ENCODE measurements at places on chromosomes 11 and 22. TPM values are rescaled to one million over a fixed set of nuclear protein-coding genes. Genes with fewer than 3 reads are reported as not detected.

ADM2 gene
- total RNA-seq, result 7.7 TPM

CASP5 gene
- not detected for total RNA-seq

TMPRSS6 gene
- 0.27 TPM for total RNA-seq

BTG4 gene
- total RNA-seq, result not detected

ACTN3 gene
- 0.27 TPM for total RNA-seq

LMO1 gene
- total RNA-seq, result not detected

SYTL2 gene
- total RNA-seq, result 26.0 TPM

DGCR6L gene
- total RNA-seq, result 38.9 TPM

MUC5AC gene
- total RNA-seq, result not detected

CHRDL2 gene
- not detected for total RNA-seq

NECTIN1 gene
- total RNA-seq, result 2.5 TPM

- no peaks in the 10 kb centered on the region for H3K4me1 ChIP-seq
- H3K27ac ChIP-seq, result no peak overlapping the region
- H3K36me3 ChIP-seq, result no peaks in the 10 kb centered on the region
- H3K27me3 ChIP-seq, result no peaks in the 10 kb centered on the region
Observed at GRCh38 chr11:16296273-16296672, 60.1 kb downstream of the SOX6 start.

DNA sequence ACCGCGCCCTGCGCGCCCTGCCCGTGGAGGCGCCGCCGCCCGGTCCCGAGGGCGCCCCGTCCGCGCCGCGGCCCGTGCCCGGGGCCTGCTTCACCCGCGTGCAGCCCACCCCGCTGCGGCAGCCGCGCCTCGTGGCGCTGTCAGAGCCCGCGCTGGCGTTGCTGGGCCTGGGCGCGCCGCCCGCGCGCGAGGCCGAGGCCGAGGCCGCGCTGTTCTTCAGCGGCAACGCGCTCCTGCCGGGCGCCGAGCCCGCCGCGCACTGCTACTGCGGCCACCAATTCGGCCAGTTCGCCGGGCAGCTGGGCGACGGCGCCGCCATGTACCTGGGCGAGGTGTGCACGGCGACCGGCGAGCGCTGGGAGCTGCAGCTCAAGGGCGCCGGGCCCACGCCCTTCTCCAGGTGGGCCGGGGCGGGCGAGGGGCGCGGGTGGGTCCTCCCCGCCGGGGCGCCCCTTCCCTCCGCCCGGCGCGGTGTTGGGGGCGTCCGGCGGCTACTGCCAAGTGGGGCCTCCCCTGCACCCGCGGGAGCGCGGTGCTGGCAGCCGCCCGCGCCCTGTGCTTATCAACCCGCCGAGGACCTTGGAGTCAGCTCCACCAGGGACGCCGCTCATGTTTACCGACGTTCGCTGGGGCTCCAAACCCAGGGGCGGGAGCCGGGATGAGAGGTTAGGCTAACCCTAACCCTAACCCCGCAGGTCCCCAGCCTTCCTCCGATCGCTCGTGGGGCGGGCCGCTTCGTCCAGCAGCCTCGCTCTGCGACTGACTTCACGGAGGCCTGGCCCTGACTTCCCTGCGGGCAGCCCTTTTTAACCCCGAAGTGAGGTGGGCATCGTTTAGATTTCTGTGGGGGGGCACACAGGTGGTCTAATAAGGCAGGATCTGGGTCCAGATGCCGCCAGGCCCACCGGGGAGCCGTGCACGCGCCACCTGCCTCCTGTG is 649 bp downstream of the SELENOO start:
- H3K36me3 ChIP-seq, result no peaks in the 10 kb centered on the region
- H3K4me3 ChIP-seq, result peak overlapping the region; percentile 85
- H3K27ac ChIP-seq, result peak overlapping the region; percentile 64
- DNase-seq, result no peak
- H3K27me3 ChIP-seq, result no peaks in the 10 kb centered on the region
- H3K4me1 ChIP-seq, result peaks cover 43% of the 10 kb centered on the region

DNA sequence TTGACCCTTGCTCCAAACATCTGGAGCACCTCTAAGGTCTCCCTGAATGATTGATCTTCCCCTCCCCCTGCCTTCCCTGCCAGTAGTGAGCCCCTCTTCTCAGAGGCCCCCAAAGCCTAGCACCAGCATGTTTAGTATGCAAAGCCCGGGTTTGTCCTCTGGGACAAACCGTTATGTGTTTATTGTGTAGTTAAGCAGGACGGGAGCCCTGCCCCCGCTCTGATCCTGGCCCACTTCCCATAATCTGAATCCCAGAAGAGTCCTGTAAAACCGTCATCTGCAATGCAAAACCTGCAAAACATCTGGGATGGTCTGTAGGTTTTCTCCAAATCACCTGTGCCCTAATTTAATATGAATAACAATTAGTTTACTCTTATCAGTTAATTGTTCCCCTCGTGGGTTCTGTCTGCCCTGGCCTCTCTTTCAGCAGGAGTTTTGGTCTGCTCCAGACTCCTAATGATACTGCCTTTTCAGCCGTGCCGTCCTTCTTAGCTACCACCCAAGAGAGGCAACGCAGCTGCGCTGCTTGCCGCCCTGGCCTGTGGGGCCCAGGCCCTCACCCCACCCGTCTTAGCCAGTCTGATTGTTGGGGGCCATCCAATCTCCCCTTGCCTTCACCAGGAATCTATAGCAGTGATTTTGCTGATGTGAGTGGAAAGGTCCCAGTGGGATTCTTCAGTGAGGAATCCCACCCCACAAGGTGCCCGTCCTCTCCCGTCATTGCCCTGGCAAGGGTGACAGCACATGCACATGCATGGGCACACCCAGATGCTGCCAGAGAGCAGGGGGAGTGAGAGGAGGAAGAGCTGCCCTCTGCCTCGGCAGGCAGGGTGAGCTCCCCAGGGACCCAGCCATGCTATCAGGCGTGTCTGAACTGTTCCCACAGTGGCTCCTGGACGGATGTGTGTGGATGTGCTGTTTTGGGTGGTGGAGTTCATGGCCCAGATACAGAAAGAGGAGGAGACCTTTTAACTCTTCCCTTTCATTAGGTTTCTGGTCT is 3.0 kb upstream of the B3GAT1 start:
- DNase-seq, result no peak
- no peaks in the 10 kb centered on the region for H3K36me3 ChIP-seq
- peak overlapping the region; percentile 45 for H3K27ac ChIP-seq
- peaks cover 18% of the 10 kb centered on the region for H3K4me1 ChIP-seq
- H3K27me3 ChIP-seq, result peaks cover 59% of the 10 kb centered on the region

DNA sequence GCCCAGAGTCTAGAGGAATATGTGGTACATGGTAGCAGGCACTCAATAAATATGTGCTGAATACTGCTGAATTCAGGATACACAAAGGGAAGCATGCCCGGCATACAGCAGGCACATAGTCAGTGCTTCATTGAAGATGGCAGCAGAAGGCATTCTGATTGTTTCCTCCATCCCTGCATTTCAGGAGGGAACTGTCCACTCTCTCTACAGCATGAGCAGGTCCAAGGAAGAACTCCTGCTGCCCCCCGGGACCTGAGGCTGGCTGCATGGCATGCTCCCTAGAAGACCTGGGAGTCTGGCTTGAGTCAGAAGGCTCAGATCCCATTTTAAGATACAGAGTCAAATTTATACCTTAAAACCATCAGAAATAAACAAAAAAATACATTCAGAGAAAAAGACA is 319.3 kb upstream of the NARS2 start:
- H3K36me3 ChIP-seq, result no peaks in the 10 kb centered on the region
- DNase-seq, result no peak
- H3K4me3 ChIP-seq, result no peak overlapping the region
- H3K27me3 ChIP-seq, result no peaks in the 10 kb centered on the region

GRCh38 chr11:35293035-35293434 is 126.3 kb downstream of the SLC1A2 start:
- H3K4me1 ChIP-seq, result peaks cover 8% of the 10 kb centered on the region
- DNase-seq, result no peak
- H3K36me3 ChIP-seq, result no peaks in the 10 kb centered on the region
- no peak overlapping the region for H3K4me3 ChIP-seq
- peak overlapping the region; percentile 16 for H3K27ac ChIP-seq

GRCh38 chr11:36073411-36074203 is 129.7 kb downstream of the LDLRAD3 start:
- H3K36me3 ChIP-seq, result no peaks in the 10 kb centered on the region
- peaks cover 5% of the 10 kb centered on the region for H3K27me3 ChIP-seq
- DNase-seq, result no peak
- H3K4me1 ChIP-seq, result no peaks in the 10 kb centered on the region
- no peak overlapping the region for H3K27ac ChIP-seq
- H3K4me3 ChIP-seq, result no peak overlapping the region

- H3K4me1 ChIP-seq, result no peaks in the 10 kb centered on the region
- H3K4me3 ChIP-seq, result no peak overlapping the region
Observed at GRCh38 chr11:123174196-123175183, 20.6 kb downstream of the CLMP start.

DNA sequence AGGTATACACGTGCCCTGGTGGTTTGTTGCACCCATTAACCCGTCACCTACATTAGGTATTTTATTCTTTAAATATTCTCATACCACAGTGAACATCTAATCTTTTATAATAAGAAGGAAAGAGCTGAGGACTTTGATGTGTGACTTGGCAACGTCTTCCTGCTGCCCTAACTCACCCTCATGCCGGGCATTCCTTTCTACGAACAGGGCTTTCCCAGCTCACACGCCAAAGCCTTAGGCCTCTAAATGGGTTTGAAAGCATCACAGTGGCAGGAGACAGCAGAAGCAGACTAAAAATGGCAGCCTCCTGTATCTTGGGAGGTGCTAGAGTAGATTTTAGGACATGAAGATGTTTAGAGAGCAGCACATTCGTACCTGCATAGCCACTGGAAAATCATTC is 52.6 kb downstream of the CLTCL1 start:
- no peak overlapping the region for H3K27ac ChIP-seq
- DNase-seq, result no peak
- no peaks in the 10 kb centered on the region for H3K36me3 ChIP-seq
- no peak overlapping the region for H3K4me3 ChIP-seq
- H3K4me1 ChIP-seq, result no peaks in the 10 kb centered on the region
- H3K27me3 ChIP-seq, result peaks cover 4% of the 10 kb centered on the region

DNA sequence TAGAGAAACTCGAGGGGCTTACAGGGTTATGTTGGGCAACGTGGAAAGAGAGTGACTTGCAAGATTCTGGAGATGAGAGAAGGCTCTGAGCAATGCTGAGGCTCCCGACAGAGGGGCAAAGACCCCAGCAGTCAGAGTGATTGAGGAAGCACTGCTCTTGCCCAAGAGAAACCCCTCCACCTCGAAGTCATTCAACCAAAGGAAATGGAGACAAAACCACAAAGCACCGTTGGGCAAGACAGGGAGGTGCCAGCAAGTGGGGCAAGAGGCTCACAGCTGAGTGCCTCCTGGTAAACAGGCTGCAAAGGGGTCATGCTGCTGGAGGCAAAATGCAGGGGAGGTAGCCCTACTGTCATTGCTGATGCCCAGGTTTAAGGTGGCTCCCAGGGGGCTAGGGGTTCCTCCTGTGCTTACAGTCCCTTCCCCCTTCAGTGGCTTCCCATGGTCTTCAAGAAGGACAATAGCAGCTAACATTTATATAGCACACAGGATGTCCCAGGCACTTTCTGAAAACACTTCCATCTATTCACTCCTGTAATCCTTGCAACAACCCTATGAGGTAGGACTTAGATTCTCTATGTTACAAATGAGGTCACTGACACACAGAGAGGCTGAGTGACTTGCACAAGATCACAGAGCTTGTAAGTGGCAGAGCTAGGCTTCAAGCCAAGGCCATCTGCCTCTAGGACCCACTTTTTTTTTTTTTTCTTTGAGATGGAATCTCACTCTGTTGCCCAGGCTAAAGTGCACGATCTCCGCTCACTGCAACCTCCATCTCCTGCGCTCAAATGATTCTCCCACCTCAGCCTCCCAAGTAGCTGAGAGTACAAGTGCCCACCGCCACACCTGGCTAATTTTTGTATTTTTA is 18.1 kb upstream of the MYH9 start:
- peaks cover 22% of the 10 kb centered on the region for H3K4me1 ChIP-seq
- H3K4me3 ChIP-seq, result peak overlapping the region; percentile 60
- no peaks in the 10 kb centered on the region for H3K36me3 ChIP-seq
- DNase-seq, result peak; percentile 71
- H3K27me3 ChIP-seq, result no peaks in the 10 kb centered on the region
- peak overlapping the region; percentile 95 for H3K27ac ChIP-seq

DNA sequence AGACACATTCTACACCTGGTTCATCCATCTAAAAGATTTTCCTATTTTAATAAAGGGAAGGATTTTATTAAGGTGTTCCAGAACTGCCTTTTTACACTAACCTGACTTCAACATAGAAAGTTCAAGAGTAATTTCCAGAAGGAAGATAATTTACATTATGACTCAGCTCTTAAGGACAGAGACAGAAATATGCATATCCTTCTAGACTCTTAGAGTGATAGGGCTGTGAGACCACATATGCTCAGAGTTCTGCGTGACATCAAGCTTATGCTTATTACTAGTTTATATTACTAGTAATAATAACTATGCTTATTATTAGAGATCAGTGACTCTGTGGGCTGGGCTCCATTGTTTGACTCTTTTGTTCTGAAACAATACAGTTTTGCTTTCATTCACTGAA is 4.6 kb downstream of the PDGFD start:
- peaks cover 2% of the 10 kb centered on the region for H3K4me1 ChIP-seq
- peaks cover 22% of the 10 kb centered on the region for H3K27me3 ChIP-seq
- H3K27ac ChIP-seq, result no peak overlapping the region

- no peak overlapping the region for H3K4me3 ChIP-seq
- H3K4me1 ChIP-seq, result peaks cover 9% of the 10 kb centered on the region
- DNase-seq, result no peak
- H3K27me3 ChIP-seq, result no peaks in the 10 kb centered on the region
- H3K27ac ChIP-seq, result no peak overlapping the region
Observed at GRCh38 chr22:46564084-46564714, 26.8 kb upstream of the CELSR1 start.

DNA sequence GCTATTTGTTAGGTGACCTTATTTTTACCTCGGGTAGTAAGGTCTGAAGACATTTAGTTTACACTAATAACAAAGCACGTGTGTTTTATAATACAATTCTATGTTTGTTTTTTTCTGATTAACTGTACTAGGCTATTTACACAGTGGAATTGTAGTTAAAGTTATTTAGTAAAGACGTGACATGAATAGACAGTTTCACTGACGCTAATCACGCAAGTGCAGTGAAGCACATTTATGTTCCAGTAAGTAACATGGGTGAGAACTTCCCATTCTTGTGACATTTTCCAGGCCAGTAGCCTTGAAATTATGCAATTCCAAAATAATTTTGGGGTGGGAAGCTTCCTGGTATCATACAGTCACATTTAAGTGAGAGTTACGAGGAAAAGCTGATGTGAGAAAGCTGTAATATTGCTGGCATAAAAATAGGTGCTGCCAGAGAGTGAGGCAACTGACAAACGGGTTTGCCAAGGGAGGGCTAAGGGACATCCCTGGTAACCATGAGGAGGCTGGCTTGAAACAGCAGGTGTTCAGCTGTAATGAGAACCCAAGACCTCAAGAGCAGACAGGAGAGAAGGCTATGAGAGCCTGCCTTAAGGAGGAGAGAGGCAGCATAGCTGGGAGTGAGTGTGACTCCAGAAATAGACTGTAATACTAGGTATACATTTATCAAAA is 378.8 kb downstream of the DCDC1 start:
- H3K4me3 ChIP-seq, result no peak overlapping the region
- DNase-seq, result no peak
- no peaks in the 10 kb centered on the region for H3K4me1 ChIP-seq
- H3K36me3 ChIP-seq, result no peaks in the 10 kb centered on the region
- no peak overlapping the region for H3K27ac ChIP-seq
- no peaks in the 10 kb centered on the region for H3K27me3 ChIP-seq
